ENCODE measurements at places on chromosomes 12 and 14.
A peak's percentile ranks its signal among the peaks of the same experiment; 100 is the strongest.

GRCh38 chr12:991350-992333 lies 619 bp downstream of the ERC1 start:
- peak; percentile 62 for DNase-seq

- DNase-seq, result no peak
These were observed 23.1 kb downstream of the CATSPERB start for GRCh38 chr14:91708795-91709194.

- no peak for DNase-seq
These were observed 91.8 kb downstream of the DDX51 start for GRCh38 chr12:132052196-132052932.

- no peak for DNase-seq
These were observed 7.3 kb upstream of the RIC8B start for GRCh38 chr12:106767206-106767605.

DNA sequence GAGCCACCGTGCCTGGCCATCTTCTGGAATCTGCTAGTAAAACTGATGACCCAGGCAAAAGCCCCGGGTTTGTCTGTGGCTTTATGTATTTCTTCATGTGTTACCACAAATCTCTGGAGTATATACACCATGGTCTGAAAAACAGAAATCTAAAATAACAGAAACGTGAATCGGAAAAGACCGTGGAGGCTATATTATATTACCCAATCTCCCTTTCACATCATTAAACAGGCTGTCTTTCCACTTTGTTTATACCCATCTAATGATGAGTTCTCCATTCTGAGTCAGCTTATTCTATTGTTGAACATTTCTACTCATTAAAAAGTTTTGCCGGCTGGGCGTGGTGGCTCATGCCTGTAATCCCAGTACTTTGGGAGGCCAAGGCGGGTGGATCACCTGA lies 9.5 kb upstream of the AJUBA start:
- no peak for DNase-seq

GRCh38 chr14:100072783-100073346 lies 7.6 kb downstream of the EVL start:
- DNase-seq, result no peak

GRCh38 chr14:68089146-68089731 lies 269.7 kb downstream of the RAD51B start:
- peak; percentile 40 for DNase-seq

- DNase-seq, result no peak
These were observed 96.2 kb downstream of the FIGNL2 start for GRCh38 chr12:51752234-51752889.

DNA sequence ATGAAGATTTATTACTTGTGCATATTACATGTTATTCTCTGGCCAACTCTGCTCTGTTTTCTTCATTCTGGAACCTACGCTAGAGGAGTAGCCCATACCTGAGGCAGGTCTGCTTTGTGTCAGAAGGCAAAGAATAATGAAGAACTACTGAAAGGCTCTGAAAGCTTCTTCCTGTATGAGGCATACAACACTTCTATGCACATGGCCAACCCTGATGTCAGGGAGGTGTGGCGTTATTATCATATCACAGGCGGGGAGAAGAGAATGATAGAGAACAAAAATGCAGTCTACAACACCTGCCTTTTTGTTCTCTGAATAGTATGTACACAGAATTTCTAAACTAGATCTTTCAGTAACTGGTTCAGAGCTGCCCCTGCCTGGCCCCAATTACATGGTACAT lies 32.5 kb upstream of the CRY1 start:
- DNase-seq, result no peak

DNA sequence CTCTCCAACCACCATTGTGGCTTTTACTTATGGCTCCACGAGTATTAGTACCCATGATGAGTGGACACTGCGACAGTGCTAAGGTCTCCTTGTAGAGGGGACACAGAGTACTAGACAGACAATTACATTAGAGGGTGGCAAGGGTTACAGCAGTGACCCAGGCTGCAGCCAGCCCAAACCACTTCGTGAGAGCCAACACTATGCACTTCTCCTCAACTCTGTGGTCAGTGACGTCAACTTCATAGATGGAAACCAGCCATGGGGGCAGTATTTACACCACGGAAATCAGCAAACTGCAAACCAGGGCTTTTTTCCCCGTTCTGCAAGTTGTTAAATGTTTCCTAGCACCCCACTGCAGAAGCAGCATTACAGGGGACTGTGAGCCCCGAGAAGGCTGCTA lies 61.6 kb upstream of the ZFP36L1 start:
- no peak for DNase-seq

DNA sequence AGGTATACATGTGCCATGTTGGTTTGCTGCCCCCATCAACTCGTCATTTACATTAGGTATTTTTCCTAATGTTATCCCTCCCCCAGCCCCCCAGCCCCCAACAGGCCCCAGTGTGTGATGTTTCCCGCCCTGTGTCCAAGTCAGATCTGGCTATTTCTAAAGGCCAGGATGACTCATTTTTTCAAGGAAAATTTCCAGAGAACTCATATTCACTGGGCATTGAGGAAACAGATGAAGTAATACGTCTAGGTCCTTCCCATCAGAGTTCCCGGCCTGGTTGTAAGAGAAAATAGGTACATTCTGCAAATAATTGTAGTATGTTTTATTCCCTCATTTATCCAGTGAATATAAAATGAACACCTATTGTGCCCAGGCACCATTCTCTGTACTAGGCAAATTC lies 345.2 kb downstream of the BCL11B start:
- DNase-seq, result no peak

DNA sequence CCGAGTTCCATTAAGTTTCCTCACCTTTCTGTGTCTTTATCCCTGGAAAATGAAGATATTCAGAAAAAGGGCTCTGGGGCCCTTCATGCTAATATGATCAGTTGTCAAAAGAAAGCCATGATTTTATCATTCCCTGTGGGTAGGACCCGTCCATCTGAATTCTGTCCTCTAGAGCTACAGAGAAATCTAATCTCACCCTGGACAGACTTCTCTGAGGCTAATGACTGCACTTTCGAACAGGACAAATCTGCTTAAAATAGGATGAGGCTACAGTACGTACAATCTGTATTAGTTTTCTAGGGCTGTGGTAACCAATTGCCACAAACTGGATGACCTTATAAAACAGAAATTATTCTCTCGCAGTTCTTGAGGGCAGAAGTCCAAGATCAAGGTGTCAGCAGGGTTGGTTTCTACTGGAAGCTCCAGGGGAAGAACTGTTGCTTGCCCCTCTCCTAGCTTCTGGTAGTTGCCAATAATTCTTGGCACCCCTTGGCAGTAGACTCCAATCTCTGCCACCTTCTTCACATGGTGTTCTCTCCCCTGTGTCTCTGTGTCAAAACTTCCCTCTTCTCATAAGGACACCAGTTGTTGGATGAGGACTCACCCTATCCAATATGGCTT lies 1.3 kb downstream of the AK7 start:
- peak; percentile 5 for DNase-seq

- DNase-seq, result no peak
These were observed 29.9 kb upstream of the BCDIN3D start for GRCh38 chr12:49872781-49873181.

- no peak for DNase-seq
These were observed 161.0 kb downstream of the TSPAN9 start for GRCh38 chr12:3238196-3238595.

DNA sequence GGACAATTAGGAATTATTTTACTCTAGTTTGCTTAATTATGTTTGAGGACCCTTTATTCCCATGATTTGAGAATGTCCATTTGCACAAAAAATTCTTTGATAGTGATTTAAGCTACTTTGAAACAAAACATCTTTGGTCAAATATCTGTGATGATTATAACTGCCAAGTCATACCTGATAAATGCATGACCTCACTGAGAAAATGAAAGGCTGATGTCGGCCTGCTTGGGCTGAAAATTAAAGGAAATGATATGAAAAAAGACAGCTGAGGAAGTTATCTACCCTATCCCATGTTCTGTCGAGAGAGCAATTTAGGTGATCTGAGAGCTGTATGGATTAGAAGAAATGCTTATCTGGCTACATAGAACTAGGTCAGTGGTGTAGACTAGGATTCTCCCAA lies 43.6 kb downstream of the ATL1 start:
- no peak for DNase-seq

- no peak for DNase-seq
These were observed 78.5 kb downstream of the TESC start for GRCh38 chr12:117020536-117021220.

GRCh38 chr12:57611827-57612710 lies 834 bp downstream of the ARHGEF25 start:
- DNase-seq, result no peak
